ENCODE measurements at places on chromosomes 7 and 10.

DNA sequence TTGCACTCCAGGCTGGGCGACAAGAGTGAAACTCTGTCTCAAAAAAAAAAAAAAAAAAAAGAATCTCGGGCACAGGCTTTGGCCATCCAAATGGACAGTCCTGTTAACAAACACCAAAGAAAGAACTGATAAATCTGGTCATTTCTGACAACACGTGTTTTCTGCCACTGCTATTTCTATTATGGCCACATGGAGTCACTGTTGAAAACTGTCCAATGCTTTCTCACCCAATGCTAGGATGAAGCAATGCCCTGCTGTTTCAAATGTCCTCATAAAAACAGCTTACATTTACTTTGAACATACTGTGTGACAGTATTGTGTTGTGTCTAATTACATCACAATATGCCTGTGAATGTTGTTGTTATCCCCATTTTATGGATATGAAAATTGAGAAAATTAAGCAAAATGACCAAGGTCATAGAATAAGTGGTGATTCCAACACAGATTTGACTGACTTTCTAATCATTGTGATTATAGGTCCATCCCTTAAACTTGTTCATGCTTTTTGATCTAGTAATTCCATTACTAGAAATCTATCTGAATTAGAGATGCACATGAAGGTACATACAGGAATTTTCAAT, 19.9 kb upstream of the MAP3K8 start:
- DNase-seq = no peak

GRCh38 chr7:150790416-150791075, 9.6 kb downstream of the TMEM176B start:
- DNase-seq = no peak

DNA sequence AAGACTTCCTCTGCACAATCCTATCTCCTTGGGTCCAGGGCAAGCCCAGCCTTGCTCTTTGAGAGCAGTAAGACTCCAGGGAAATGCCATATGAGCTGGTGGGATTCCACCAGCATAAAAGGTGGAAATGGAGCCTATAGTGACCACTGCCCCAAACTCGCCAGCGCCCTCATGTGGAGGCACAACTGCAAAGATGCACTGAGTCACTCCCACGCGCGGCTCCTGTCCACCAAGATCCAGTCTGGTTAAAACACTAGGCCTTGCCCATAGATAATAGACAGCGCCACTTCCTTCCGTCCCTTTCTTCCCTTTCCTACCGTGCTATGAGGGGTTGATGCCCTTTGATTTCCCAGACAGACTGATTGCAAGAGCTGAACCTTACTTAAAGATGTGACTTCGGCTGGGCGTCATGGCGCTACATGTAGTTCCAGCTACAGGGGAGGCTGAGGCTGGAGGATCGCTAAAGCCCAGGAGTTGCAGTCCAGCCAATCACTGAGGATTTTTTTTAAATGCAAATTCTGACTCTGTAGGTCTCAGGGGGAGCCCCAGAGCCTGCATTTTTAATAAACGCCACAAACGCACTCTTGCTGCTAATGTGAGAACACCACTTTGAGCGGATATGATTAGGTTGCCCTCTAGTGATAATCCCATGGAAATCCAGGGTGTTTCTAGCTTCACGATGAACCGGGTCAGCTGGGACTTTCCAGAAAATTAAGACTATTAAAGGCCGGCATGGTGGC, 136.5 kb downstream of the EPC1 start:
- no peak for DNase-seq

DNA sequence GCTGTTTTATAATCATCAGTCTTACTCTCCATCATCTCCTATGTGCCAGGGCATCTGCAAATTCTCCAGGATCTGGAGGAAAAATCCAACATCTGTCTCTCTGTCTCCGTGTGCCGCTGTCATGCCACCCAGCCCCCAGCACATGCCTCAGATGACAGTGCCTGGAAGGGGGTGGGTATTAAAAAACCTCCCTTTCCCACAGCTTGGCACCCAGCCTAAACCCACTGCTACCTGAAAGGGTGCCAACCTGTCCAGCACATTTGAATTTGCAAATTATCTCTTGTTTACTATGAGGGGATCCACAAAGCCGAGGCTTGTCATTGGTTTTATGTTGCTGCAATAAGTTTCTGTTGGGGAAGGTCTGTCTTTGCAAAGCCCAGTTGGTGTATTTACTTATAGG, 73.1 kb downstream of the EMX2 start:
- DNase-seq = no peak

DNA sequence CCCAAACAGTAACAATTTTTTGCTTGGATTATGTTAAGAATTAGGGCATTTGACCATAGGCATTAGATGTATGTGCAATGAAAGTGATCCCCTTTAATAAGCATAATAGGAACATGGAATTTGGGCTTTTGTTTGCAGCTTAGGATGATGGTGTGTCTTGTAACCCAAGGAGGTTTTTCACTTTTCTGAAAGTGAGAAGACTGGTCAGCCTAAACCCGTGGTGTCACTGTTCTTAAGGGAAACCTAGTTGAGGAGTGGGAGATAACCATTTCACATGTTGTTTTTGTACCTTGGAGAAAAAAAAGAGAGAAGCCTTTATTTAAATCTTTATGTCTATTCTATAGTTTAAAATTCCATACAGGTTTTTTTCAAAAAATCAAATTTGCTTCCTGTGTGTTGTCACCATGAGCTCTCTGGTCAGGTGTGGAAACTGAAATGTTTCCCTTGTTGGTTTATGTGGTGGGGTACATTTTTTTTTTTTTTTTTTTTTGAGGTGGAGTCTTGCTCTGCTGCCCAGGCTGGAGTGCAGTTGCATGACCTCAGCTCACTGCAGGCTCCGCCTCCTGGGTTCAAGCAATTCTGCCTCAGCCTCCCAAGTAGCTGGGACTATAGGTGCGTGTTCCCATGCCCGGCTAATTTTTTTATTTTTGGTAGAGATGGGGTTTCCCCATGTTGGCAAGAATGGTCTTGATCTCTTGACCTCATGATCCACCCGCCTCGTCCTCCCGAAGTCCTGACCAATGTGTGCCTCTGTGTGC, 7.7 kb downstream of the CCM2 start:
- DNase-seq = no peak

- no peak for DNase-seq
Observed at GRCh38 chr7:152661479-152661878, 14.5 kb downstream of the XRCC2 start.

DNA sequence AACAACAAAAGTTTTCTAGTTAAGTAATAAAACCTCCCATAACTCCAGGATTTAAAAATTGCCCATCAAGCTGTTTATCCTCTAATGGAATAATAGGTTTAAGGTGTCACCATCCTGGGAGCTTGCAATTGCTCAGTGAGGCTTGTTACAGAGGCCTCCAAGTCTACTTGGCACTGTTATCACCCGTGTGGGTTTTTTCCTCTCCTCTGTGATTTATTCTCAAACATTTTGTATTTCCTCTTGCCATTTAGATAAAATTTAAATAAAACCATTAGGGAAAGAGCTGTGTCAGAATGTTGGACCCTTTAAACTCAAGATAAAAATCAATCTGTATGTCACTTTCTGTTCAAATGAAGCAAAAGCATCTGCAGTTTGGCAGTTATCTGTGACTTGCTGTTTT, 202.6 kb downstream of the GALNT17 start:
- DNase-seq = no peak

DNA sequence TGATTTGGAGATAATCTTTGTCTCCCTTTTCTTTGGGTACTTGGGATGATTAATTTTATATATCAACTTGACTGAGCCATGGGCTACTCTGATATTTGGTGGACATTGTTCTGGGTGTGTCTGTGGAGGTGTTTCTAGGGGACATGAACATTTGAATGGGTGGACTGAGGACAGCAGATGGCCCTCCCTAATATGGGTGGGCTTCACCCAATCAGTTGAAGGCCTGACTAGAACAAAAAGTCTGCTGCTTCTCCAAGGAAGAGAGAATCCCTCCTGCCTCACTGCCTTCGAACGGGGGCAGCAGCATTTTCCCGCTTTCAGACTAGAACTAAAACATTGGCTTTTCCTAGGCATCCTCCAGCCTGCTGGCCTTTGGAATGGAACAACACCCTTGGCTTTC, 73.9 kb upstream of the EMX2 start:
- DNase-seq = no peak

DNA sequence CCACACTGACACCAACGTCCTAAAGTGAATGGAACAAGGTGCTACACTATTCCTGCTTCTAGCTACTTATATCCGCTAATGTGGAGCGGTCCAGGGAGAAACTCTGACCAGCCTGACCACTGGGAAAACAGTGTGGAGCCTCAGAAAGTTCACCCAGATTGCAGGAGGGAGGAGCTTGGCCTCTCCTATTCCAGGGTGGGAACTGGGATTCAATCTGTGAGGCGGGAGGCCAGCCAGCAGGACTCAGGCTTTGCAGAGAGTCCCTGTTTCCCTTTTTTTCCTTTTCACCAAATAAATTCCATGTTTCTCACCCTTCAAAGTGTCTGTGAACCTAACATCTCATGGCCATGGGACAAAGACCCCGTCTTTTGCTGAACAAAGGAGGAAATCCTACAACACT, 86.4 kb upstream of the SEMA3C start:
- no peak for DNase-seq

DNA sequence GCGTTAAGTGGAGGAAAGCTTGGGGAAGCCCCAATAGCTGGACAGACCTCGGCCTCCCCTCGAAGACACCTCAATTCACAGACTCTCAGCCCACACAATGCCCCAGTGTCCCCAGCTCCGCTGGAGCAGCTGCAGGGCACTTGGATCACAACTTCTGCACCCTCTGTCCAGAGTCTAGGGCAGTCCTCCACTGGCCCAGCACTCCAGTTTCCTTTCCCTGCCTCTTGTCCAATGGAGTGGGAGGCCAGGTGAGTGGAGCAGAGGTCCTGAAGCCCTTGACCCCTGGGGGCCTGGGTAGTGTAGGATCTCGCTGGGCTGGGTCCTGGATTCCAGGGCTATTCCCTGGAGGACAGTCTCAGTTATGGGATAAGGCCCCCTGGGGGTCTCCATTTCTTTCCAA, 11.9 kb downstream of the SFRP5 start:
- DNase-seq = no peak

GRCh38 chr7:139230023-139230422, 1.0 kb upstream of the UBN2 start:
- DNase-seq = no peak

DNA sequence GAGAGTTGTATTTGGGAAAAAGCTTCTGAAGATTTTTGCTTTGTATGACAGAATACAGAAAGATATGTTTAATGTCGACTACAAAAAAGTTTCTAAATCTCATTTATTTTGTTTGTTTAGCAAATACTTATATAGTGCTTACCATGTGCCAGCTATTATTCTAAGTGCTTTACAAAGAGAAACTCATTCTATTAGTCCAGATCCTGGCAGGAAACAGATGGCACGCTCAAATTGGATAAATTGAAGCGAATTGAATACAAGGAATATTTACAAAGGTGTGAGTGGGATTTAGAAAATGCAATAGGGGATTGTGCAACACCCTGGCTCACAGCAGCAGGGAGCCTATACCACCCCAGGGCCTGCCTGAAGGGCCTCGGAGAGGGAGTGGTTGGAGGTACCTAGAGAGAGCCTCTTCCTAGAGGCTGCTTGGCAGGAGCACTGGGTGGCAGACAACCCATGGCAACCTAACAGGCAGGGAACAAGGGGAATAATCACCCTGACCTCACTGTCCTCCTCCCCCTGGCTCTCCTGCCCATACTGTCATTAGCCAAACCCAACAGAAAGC, 27.6 kb upstream of the FAM204A start:
- DNase-seq = no peak

- DNase-seq = no peak
Observed at GRCh38 chr10:14611968-14612693, 162.6 kb downstream of the FAM107B start.

GRCh38 chr7:4775848-4776623, 613 bp downstream of the AP5Z1 start:
- no peak for DNase-seq

DNA sequence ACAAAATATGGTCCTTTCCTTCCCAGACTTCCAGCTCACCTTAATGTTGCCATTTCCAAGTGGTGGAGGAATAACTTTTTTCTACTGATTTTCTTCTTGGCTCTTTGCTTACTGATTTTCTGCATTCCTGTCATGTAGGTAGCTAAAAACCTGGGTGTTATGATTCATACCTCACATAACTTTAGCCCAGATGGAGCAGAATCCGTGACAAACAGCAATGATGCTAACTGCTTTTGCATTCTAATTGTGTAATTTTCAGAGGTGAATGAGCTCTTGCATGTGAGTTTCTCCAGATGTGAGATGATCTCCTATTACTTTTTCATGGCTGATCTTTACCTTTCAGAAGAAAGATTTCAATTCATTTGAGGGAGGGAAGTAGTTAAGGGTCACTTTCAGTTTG, 43.4 kb downstream of the WDR11 start:
- no peak for DNase-seq

DNA sequence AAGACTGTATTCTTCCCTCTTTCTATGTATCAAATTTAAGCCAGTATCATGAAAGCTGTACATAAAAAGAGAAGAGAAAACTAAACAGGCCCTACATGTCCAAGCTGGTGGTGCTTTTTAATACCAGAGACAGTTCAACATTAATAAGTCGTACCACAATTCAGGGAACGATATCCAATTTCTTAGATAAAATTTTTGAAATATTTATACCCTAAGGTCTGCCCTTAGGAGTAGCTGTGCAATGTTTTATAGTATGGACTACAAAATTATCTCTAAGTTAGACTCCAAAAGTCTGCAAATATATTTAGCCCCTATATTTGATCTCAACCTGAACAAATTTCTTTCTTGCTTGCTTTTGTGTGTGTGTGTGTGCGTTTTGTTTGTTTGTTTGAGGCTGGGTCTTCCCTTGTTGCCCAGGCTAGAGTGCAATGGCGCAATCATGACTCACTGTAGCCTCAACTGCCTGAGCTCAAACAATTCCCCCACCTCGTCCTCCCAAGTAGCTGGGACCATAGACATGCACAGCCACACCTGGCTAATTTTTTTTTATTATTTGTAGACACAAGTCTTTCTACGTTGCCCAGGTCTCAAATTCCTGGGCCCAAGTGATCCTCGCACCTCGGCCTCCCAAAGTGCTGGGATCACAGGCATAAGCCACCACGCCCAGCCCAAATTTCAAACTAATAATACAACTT, 13.2 kb downstream of the ARHGAP19 start:
- DNase-seq = no peak

DNA sequence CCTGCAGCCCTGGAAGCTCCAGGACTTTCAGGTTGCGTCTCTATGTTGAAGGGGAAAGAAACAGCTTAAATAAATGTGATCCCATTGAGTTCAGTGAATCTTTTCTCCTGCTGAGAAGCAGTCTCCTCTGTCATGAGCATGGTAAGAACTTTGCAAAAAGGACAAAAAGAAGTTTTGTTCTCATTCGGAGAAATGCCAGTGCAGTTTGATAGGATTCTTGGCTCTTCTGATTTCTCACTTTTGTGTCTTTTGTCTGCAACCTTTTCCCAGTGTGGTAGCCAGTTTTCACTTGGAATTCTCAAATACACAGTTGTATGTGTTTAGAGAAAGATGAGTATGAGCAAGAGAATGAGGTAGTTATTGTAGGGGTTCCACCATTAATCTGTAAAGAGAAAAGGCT, 64.3 kb downstream of the AP3M1 start:
- no peak for DNase-seq

DNA sequence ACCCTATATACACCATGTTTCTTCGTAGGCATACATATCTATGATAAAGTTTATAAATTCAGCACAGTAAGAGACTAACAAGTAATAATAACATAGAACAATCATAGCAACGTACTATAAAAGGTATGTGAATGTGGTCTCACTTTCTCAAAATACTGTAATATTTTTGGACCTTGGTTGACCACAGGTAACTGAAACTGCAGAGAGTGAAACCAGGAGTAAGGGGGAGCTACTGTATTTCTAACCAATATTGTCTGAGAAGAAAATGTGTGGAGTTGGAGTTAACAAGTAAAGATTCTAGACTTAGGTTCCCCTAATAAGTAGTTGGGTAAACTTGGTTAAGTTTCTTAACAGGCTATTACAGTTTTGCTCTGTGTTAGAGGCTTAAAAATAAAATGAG, 72.1 kb downstream of the GNAI1 start:
- DNase-seq = no peak
